ENCODE measurements at places on chromosomes 12 and 14. TPM values are rescaled to one million over a fixed set of nuclear protein-coding genes. Genes with fewer than 3 reads are reported as not detected.
A peak's percentile ranks its signal among the peaks of the same experiment; 100 is the strongest.

The IL23A gene
- total RNA-seq: 0.97 TPM

The NGB gene
- not detected for total RNA-seq

The WDHD1 gene
- total RNA-seq: 0.51 TPM

The GLIPR1 gene
- 43.8 TPM for total RNA-seq

The RIPK3 gene
- total RNA-seq: 123 TPM

The SYT1 gene
- 9.7 TPM for total RNA-seq

The PPP4R3A gene
- 136 TPM for total RNA-seq

The GPR135 gene
- 5.9 TPM for total RNA-seq

- DNase-seq: no peak
These were observed 99.9 kb downstream of the NINJ2 start for GRCh38 chr12:563250-563781.

DNA sequence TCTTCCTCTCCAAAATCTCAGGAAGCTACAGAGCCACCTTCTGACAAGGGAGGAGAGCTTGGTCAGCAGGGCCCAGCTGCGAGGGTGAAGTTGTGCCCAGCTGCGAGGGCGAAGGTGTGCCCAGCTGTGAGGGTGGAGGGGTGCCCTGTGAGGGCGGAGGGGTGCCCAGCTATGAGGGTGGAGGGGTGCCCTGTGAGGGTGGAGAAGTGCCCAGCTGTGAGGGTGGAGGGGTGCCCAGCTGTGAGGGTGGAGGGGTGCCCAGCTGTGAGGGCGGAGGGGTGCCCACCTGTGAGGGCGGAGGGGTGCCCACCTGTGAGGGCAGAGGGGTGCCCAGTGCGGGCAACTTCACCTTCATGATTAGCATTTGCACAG lies 20.4 kb upstream of the TTC7B start:
- DNase-seq: peak; percentile 4

DNA sequence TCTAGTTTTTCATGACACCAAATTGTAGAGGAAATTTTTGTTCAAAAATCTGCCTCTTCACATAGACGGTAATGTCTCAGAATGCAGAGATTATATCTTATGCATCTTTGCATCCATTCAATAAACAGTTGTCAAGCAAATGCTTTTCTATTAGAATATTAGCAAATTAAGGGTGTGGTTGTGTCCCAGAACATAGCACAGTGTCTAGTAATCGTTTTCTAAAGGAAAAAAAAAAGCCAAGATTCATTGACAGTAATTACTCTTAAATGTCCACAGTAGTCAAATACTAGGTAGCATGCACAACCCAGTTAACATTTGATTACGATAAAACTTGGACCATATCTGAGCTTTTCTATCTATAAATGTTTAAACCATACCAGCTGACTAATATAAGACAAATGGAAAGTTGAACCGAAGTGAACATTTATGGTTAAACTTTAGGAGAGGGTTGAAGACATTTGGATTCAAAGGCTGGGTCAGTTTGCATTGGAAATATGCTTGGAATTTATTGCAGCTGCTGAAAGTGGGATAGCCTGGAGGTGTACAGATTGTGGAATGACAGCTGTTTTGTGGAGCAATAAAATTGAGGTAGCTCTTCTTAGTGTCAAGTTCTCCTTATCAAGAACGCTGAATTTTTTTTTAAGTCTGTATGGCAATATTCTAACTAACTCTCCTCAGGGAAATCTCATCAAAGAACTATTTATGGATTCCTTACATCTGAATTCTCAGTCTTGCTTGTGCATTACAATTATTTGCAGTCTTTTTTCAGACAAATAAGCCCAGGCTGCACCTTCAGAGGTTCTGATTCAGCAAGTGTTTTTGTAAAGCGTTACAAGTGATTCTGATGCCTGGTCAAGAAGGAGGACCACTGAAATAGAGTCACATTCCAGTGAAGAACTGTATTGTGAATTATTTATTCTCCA lies 66.7 kb upstream of the ATP2B1 start:
- no peak for DNase-seq

GRCh38 chr12:103868215-103868614 lies 27.2 kb upstream of the NT5DC3 start:
- no peak for DNase-seq

GRCh38 chr12:126519833-126520232 lies 1454.6 kb downstream of the AACS start:
- no peak for DNase-seq

GRCh38 chr12:122643207-122643805 lies 59.9 kb downstream of the HCAR2 start:
- DNase-seq: no peak

GRCh38 chr12:133130808-133131128 lies 341 bp downstream of the ZNF10 start:
- no peak for DNase-seq

DNA sequence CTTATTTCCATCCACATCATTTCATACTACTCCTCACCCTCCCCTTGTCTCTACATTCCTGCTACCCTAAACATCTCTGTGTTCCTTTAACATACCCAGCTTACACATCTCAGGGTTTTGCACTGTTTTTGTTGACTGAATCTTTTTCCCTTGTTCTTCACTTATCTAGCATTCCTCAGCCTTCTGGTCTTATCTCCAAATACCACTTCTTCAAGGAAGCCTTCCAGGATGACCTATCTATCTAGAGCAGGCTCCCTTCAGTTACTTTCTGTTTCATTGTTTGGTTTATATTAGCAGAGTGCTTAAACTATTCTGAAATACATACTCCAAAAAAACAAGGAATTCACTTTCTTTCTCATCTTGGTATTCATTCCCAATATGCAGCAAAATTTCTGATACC lies 353.1 kb downstream of the NAV3 start:
- DNase-seq: no peak

DNA sequence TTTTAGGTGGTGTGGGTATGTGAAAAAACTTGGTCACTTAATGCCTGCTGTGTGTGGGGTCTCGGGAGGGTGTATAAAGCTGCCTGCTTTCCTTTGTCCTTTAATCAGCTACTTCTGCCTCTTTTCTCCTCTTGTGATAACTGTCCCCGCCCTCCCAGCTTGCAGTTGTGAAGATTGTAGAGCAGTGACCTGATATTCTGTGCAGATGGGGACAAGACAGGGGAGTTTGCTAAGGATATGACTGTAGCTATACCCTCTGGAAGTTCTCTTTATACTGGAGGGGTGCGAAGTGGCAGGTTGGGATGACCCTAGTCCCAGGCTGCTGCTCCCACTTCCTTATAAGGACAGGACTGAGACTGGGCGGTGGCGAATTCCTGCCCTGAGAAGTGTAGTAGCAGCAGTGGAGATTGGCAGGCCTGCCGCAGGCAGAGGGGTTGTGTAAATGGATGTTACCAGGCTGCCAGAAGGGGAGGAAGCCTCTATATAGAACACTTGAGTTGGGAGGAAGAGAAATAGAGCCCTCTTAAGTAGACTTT lies 835 bp downstream of the MYL6 start:
- DNase-seq: peak; percentile 80

- peak; percentile 24 for DNase-seq
These were observed 396.7 kb upstream of the OR4E1 start for GRCh38 chr14:22070119-22070982.

DNA sequence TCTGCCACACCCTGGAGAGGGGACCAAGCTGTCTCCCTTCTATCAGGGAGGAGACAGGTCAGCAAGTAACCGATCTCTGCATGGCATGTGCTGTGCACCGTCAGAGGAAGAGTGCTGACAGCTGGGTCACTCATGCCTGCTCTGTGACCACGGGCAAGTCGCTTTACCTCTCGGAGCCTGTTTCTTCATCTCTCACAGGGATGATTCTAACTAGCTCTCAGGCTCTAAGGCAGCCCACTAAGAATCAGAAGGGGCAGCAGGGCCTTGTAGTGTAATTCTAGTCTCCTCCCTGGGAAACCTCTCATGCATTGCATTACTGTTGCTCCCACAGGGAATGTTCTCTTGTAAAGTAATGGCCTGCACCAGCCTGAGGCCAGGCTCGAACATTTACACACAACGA lies 11.9 kb downstream of the CD9 start:
- DNase-seq: no peak

- no peak for DNase-seq
These were observed 23.9 kb downstream of the RCOR1 start for GRCh38 chr14:102616318-102616717.

GRCh38 chr14:72662214-72662613 lies 231.7 kb downstream of the DPF3 start:
- DNase-seq: no peak

- no peak for DNase-seq
These were observed 101.7 kb downstream of the KIF21A start for GRCh38 chr12:39341179-39341578.

DNA sequence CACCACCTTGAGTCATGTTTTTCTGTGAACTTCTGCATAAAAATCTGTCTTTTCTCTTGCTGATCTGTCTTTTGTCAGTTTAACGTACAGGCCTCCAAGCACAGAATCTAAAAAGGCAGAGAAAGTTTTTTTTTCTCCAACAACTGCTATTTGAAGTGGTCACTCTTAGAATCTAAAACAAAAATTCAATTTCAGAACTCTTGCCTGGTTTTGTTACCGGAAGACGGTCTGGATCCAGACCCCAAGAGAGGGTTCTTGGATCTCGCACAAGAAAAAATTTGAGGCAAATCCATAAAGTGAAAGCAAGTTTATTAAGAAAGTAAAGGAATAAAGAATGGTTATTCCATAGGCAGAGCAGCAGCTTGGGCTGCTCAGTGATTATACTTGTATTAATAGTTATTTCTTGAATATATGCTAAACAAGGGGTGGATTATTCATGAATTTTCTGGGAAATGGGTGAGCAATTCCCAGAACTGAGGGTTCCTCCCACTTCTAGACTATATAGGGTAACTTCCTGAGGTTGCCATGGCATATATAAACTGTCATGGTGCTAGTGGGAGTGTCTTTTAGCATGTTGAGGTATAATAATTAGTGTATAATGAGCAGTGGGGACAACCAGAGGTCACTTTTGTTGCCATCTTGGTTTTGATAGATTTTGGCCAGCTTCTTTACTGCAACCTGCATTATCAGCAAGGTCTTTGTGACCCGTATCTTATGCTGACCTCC lies 150.0 kb upstream of the PLEKHA5 start:
- no peak for DNase-seq

DNA sequence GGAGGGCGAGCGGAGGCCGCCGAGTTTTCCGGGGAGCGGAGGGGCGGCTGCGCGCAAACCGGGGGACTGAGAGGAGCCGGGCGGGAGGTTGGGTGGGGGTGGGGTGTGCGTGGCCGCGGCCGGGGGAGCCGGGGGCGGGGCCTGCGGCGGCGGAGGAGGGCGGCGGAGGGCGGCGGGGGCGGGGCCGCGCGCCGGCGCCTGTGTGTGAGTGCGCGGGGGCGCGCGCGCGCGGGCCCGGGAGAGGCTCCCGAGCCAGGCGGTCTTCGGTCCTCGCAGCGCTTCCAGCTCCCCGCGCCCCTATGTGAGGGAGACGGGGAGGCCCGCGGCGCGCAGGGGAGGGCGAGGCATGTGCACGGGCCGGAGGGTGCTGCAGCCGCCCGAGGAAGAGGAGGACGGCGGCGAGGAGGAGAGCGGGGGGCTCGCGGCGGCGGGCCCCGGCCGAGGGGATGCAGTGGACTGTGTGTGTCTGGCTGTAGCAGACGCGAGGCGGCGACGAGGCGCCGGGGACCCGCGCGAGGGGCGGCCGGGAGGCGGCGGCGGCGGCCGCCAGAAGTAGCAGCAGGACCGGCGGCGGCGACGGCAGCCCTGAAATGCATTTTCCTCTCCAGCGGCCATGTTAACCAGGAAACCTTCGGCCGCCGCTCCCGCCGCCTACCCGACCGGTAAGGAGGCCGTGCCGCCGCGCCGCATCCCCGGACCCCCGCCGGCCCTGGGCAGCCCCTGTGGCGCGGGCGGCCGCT lies at the start of gene DYRK2:
Gene DYRK2, plus strand, starts transcription at position 225 of the 740 bp plus-strand sequence. Its CDS starts 389 bp downstream, at position 614.
- DNase-seq: peak; percentile 79

DNA sequence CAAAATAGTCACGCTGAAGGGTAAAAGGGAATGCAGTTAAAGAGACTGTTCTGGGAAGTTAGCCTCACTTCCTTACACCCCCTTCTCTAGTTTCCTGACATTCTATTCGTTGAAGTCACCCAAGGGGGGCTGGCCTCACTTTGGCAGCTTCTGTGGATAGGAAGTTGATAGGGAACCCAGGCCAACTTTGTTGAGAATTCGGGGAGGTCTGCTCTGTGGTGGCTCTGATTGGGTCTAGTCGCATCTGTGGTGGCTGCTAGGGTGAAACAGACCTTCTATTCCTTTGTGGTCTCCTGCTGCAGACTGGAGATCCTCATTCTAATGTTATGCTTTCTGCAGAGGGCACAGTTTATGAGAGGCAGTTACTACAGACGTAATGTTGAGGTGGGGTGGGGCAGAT lies 28.8 kb upstream of the GZMB start:
- DNase-seq: peak; percentile 22

DNA sequence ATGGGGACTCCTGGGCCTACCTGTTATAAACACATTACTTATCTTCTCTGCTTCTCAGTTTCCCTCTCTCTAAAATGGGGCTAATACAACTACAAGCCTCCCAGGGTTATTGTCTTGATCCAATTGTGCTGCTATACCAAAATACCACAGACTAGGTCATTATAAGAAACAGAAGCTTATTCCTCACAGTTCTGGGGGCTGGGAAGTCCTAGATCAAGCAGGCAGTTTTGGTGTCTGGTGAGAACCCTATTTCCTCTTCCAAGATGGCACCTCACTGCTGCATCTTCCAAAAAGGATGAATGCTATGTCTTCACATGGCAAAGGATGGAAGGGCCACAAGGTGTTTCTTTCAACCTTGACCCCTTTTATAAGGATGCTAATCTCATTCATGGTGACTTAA lies 732.9 kb upstream of the TBX3 start:
- DNase-seq: no peak

GRCh38 chr12:104653730-104654664 lies 197.2 kb downstream of the CHST11 start:
- DNase-seq: no peak

DNA sequence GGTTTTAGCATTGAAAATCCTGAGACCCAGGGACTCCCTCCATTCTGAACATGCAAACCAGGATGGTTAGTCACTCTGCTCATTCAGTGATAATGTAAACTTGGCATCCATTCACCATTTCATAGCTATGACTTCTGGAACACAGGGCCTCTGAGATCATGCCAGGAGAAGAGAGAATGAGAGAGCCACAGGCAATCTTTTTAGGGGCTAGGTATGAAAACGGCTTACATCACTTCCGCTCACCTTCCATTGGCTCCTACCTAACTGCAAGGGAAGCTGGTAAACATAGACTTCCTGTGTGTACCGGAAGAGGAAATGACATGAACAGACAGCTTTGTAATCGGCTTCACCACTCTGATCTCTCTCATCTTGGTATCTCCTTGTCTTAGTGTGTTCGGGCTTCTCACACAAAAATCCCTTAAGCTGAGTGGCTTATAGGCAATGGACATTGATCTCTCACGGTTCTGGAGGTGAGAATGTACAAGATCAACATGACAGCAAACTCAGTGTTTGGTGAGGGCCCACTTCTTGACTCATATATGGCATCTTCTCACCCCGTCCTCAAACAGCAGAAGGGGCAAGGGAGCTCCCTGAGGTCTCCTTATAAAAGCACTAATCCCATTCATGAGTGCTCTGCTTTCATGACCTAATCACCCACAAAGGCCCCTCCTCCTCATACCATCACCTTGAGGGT lies 465.9 kb upstream of the TBX3 start:
- DNase-seq: no peak

DNA sequence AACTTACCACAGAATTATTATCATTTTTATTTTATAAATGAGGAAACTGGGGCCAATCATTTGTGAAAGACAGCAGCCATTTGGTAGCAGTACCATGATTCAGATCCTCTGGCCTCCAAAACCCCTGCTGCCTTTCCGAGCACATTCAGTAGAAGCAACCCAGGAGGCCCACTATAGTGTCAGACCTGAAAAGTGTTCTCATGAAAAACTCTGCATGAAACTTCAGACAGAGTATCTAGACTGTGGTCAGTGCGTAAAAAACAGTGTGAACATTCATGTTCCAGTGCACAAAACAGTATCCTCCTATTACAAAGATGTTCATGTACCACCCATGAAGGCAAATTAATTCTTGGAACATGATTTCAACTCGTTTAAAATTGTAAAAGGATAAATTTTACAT lies 112.0 kb downstream of the EPS8 start:
- no peak for DNase-seq
